ENCODE measurements at places on chromosomes 7 and 10. TPM values are rescaled to one million over a fixed set of nuclear protein-coding genes. Genes with fewer than 3 reads are reported as not detected.

Gene ADARB2
- 0.83 TPM for total RNA-seq

Gene CALHM2
- total RNA-seq, result 13.5 TPM

Gene CTNNA3
- 0.29 TPM for total RNA-seq

Gene LLCFC1
- not detected for total RNA-seq

Gene NOLC1
- 83.4 TPM for total RNA-seq

Gene RSBN1L
- 16.1 TPM for total RNA-seq

Gene NCF1
- total RNA-seq, result 0.80 TPM

Gene PIK3AP1
- total RNA-seq, result 7.6 TPM

DNA sequence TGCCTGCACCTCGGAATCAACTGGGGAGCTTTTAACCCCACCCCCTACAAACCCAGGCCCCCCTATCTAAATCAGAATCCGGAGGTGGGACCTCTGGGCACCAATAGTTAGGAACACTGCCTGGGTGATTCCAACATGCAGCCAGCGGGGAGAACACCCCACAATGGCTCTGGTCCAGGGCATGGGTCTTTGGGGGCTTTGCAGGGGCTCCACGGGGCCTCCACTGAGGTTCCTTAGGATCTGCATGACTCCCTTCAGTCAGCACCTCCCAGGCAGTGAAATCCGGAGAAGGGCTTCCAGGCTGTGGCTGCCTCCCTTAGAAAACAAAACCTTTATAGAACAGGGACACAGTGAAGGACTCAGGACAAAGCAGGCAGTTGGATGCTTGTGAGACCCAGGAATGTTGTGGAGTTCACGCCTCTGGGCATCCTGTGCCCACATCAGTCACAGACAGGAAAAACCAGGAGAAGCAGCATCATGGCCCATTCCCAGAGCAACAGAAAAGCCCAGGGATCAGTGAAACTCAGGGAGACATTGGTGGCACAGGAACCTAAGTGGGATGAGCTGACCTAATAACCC is 16.5 kb upstream of the AOC1 start:
- no peak for DNase-seq

DNA sequence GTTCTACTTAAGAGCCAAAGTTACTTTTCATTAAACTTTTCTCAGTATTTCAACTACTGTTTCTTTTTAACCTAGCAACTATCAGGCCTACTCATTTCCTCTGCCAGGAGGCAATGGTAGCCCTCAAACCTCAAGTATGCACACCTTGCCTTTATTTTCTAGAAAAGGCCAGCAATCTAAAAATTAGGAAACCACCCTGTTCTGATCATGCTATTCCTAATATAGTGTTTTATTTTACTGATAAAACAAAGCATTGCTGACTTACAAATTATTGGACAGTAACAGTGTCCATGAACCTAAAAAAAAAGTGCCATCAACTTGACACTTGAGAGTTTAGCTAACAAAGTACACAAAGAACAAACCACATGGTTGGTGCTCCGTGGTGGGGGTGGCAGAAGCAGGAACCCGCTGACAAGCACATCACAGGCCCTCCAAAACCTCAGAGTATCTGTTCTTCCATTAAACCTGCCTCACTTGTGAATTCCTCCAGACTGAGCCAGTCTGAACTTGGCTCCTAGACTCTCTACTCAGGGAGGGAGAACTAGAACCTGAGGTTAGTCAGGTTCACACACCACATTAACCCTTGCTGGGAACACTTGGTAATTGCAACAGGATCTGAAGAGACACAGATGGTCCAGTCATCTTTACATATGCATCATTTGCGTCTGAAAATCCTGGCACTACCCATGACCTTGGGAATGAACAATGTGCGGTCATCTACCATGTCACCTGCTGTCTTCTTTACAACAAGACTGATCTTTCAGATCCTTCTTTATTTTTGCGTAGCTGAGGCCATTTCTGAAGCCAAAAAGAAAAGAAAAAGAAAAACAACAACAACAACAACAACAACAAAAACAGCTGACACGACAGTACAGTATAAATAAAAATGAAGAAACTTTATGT is 31.9 kb downstream of the PIP4K2A start:
- no peak for DNase-seq

DNA sequence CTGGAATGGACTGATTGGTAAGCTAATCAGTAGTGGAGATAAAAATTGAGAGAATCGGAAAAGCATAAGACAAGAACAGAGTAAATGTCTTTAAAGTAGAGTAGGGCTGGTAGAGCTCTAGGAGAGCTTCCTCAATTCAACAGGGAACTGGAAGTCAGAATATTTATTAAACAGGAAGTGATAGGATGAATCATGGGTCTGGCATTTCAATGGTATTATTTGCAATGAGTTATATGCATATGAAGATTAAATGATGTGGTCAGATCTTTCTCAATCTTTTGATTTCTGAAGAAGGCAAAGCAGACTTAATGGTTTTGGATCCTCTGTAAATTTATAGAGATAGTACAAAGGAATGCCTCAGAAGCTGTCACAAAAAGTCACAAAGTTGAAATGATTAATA is 349.0 kb downstream of the HPSE2 start:
- no peak for DNase-seq

DNA sequence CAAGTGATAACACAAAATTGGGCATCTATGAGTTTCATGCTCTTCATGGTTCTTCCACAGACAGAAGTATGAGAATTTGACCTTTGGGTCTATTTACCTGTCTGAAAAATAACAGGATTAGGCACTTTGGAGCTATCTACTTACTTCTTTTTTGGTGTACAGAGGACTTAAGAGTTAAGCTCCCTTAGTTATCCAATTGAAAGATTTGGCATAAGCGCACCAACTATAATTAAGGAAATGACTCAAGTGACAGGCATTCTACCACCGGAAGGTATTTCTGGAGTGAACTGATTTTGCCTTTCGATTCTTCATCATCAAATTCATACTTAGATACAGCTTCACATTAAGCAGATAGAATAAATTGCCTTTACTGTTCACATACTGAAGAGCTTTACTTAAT is 43.9 kb downstream of the IFIT5 start:
- no peak for DNase-seq

DNA sequence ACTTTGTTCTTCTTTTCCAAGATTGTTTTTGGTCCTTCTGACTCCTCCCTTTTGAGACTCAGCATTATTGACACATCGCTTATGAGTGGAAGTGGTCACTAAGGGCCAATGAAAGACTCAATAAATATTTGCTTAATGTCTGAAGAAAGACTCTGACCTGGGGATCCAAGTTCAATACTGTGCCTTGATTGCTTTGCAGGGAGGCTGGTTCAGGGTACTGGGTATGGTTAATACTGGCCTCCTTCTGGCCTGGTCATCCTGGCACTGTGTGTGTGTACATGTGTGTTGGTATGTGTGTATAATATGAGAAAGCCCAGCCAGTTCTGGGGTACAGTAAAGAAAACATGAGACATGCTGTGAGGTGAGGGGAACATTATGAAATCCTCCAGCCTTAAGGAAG is 7.6 kb upstream of the PDZD8 start:
- DNase-seq, result no peak

GRCh38 chr10:89944138-89944537 is 242.7 kb downstream of the KIF20B start:
- DNase-seq, result no peak

DNA sequence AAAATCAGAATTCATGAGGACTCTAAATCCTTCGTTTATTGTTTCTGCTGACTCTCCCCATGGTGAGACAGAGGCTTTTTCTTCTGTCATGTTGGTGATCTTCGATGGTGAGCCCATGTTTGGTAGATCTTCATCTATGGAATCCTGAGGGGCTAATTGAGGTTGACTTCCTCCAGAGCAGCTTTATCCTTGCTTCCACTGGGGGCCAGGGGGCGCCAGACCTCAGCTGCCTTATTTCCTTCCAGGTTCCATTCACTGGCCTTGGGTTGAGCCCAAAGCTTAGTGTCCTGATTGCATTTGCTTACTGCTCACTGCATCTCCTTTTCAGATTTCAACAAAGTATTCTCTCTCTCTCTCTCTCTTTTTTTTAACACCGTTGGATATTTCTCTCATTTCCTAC is 80.7 kb downstream of the GCC1 start:
- DNase-seq, result no peak

GRCh38 chr7:69398986-69399385 is 199.3 kb upstream of the AUTS2 start:
- DNase-seq, result no peak

DNA sequence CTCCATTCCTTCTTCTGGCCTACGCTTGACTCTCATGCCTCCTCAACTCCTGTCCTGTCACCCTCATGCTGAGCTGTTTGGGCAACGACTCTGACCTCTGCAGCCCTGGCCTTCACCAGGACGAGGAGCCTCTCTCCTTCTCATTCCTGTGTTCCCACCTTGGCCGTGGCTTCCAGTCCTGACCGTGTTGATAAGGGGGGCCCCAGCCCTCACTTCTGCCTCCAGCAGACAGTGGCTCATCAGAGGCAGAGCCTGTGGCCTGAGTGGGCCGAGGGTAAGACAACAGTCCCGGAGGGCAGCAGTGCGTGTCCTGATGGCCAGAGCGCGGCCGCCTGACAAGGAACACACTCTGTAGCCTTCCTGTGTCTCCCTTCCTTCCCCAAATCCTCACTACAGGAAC is 61.7 kb upstream of the UBE3C start:
- no peak for DNase-seq

DNA sequence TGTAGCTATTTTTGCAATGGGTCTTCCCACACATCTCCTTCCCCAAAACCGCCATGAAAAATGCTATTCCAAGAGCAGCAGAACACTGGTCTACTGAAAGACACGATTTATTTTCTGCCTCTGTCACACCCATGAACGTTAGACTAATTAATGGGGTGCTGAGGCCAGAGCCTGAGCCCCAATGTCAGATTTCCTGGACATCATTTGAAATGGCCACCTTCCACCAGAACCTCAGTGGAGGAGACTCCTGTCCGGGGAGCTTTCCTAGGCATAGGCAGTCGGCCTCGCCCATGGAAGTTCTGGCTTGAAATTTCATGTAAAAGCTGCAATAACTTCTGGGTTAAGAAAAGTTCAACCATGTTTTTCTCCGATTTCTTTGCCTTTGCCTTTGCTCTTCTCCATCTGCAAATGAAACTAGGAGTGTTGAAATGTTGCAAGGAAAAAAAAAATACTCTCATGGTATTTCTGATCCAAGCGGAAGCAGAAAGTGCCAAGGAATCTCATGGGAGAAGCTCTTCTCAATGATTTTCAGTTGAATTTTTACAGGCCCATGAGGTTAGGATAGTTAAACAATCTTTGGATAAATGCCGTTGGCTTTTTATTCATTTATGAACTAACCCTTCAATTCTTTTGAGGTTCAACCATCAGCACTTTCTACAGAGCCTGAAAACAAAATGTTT is 570.8 kb upstream of the MGMT start:
- no peak for DNase-seq

GRCh38 chr10:118498623-118499022 is 96.8 kb downstream of the PRLHR start:
- no peak for DNase-seq

DNA sequence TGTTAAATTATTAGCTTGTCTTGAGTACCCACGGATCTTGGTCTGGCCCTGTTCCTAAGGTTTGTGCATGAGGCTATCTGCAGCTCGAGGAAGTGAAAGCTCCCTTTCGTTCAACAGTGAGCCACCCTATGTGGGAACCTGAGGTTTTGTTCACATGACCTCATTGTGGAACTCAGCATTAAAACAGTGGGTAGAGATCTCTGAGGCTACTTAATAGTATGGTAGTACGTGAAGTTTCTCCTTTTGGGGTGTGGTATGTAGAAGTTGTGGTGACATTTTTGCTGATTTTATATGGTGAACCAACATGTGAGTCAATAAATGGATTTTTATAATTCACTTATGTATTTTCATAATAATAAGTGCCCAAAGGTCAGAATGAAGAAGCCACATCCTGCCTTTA is 252.7 kb upstream of the FERD3L start:
- DNase-seq, result no peak

- DNase-seq, result no peak
Measured at GRCh38 chr10:85916994-85917573, 449.5 kb downstream of the GRID1 start.

DNA sequence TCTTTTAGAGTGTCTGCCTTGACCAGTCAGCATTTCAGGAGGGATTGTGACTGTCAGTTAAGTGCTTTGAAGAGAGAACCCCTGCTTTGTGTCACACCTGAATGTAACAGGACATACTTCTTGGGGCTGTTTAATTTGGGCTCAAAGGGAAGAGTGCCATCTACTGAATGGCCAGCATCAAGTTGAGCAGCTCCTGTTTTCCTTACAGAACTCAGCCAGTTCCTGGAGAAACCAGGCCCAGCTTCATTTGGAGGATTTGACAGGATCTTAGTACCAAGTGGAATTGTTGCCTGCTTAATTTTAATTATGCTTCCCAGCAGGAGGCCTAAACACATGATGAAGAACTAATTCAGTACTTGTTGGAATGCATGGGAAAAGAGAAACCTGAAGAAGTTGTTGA is 8.3 kb downstream of the ADD3 start:
- no peak for DNase-seq

DNA sequence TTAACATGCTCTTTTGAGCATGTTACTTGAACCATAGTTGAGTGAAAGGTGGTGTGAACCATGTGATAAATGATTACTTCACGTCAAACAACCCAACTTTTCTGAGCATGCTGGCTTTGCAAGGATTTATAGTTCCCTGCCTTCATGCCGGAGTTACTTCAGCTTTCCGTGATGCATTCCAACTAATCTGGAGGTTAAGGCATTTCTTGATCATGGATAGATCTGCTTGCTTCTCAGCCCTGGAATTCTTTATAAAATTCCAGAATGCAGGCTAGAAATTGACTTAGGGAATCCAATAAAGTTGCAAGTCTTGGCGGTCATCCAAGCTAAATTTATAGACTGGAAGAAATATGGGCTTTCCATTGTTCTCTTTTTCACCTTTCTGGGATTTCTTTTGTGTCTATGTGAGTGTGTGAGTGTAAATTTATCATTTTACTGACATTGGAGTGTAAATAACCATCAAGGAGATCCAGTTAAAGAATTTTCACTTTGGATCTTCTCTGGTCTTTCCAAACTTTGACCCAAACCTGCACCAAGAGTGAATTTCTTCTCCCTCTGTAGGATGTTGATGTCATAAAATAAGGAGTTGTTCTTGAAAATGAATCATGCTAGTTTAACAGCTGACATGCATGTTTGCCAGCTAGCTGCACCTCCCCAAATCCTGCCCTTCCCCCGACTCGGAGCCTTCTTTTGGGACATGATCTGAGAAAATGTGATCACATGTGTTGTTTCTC is 289.0 kb downstream of the TWIST1 start:
- DNase-seq, result no peak

- no peak for DNase-seq
Measured at GRCh38 chr10:56318816-56319215, 42.2 kb downstream of the ZWINT start.

DNA sequence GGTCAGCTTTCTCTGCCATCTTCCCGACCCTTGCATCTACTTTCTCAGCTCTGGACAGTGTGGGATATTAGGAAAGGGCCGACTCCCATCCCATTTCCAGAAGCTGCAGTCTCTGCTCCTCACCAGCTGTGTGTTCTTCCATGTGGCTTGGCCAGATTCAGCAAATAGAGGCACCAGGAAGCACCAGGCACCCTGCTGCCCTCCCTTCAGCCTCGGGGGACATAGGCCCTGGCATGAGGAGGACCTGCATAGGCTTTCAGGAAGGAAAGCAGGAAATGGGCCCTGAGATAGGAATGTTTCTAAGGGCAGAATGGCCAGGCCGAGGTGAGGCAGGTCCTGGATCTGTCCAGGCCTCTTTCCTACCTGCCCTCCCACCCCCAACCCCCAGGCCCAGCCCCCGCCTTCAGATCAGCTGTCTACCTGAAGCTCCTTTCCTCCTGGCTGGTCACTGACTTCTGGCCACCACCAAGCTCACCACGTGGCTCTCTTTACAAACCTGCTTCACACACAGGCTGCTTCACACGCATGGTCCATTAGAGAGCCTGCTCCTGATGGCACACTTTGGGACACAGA is 27.5 kb upstream of the PURB start:
- DNase-seq, result no peak

GRCh38 chr10:13765641-13766341 is 179.0 kb downstream of the PRPF18 start:
- DNase-seq, result no peak

Measured in esophagus squamous epithelium (tissue), 5 donors.